ENCODE measurements at places on chromosomes 5 and 9. TPM values are rescaled to one million over a fixed set of nuclear protein-coding genes. Genes with fewer than 3 reads are reported as not detected.

ZFAND5 gene
- total RNA-seq = 46.5 TPM

ADAMTS16 gene
- 0.07 TPM for total RNA-seq

KCNMB1 gene
- not detected for total RNA-seq

CYLC2 gene
- total RNA-seq = not detected

KLF9 gene
- 11.9 TPM for total RNA-seq

SHC3 gene
- 0.02 TPM for total RNA-seq

SLC34A3 gene
- not detected for total RNA-seq

SMIM33 gene
- total RNA-seq = not detected

SLC9A3 gene
- total RNA-seq = 4.0 TPM

CARD6 gene
- total RNA-seq = 5.9 TPM

TLR4 gene
- 0.02 TPM for total RNA-seq

LCN6 gene
- not detected for total RNA-seq

CCDC152 gene
- 5.1 TPM for total RNA-seq

C5orf63 gene
- total RNA-seq = 6.6 TPM

OR13J1 gene
- not detected for total RNA-seq

CCDC180 gene
- total RNA-seq = 2.3 TPM

PKD2L2 gene
- total RNA-seq = not detected

PRELID2 gene
- 20.1 TPM for total RNA-seq

SSNA1 gene
- total RNA-seq = 96.4 TPM

SCGB3A2 gene
- total RNA-seq = 0.35 TPM

ERAP2 gene
- 1.4 TPM for total RNA-seq

SLC46A2 gene
- total RNA-seq = not detected

SLC27A6 gene
- total RNA-seq = 0.76 TPM

LEAP2 gene
- 2.0 TPM for total RNA-seq

ZNF782 gene
- 4.9 TPM for total RNA-seq

LCN2 gene
- total RNA-seq = 0.72 TPM

IFNB1 gene
- total RNA-seq = not detected

UBE2QL1 gene
- total RNA-seq = not detected

SLCO6A1 gene
- total RNA-seq = not detected

ENTPD8 gene
- 0.13 TPM for total RNA-seq

PHF24 gene
- not detected for total RNA-seq

PDLIM4 gene
- 31.5 TPM for total RNA-seq

IL13 gene
- total RNA-seq = not detected

PRDM9 gene
- 0.47 TPM for total RNA-seq

NR2F1-AS1 gene
- not detected for total RNA-seq

CDKN2B-AS1 gene
- not detected for total RNA-seq

LRRC26 gene
- not detected for total RNA-seq

FRMPD1 gene
- not detected for total RNA-seq

TSLP gene
- total RNA-seq = 1.3 TPM

PDE6A gene
- not detected for total RNA-seq

LCN1 gene
- total RNA-seq = not detected

SHISAL2B gene
- not detected for total RNA-seq

NUTM2G gene
- not detected for total RNA-seq

SLC6A19 gene
- total RNA-seq = 1.6 TPM

PCDHGA10 gene
- 0.07 TPM for total RNA-seq

GRXCR2 gene
- not detected for total RNA-seq

GRM6 gene
- not detected for total RNA-seq

SLC45A2 gene
- total RNA-seq = 0.13 TPM

SHOC1 gene
- total RNA-seq = not detected

Data from K562 (cell line).